ENCODE measurements at places on chromosomes 12 and 14. TPM values are rescaled to one million over a fixed set of nuclear protein-coding genes. Genes with fewer than 3 reads are reported as not detected.
A peak's percentile ranks its signal among the peaks of the same experiment; 100 is the strongest.

Gene PRKD1
- 10.4 TPM for total RNA-seq

Gene NAB2
- 21.6 TPM for total RNA-seq

Gene TEX22
- 0.19 TPM for total RNA-seq

Gene KLHL33
- 0.83 TPM for total RNA-seq

Gene KCNMB4
- total RNA-seq: 10.3 TPM

- no peak overlapping the region for H3K4me3 ChIP-seq
- DNase-seq: no peak
- H3K36me3 ChIP-seq: no peaks in the 10 kb centered on the region
These were observed 155.4 kb upstream of the GZMB start for GRCh38 chr14:24789378-24789884.

DNA sequence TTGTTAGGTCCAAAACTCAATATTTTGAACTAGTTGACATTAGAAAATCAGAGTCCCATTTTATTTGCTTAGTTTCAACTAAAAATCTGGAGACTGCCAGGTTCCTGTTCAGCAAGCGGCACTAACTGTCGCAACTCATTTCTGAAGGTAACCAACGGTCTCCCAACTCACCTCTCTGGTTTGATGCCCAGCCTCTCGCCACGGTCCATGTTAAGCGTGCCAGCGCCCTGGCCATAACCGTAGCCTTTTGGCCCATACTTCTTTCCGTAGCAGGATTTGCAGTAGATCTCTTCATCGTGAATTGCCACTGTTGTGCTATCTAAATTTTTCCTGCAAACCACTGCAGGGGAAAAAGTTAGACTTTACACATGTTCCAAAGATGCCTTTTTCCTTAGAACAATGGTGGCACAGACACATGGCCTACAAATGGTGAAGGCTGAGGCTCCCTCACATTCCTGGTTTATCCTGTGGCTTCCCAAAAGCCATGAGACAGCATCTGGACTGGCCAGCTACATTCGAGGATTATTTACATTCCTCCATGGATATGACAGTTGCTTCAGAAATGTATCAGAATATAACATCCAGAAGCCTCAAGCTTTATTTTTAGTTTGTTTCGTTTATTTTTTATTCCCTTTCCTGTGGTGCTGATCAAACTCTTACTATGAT, 15.7 kb downstream of the CSRP2 start:
- H3K4me3 ChIP-seq: no peak overlapping the region
- H3K4me1 ChIP-seq: peaks cover 65% of the 10 kb centered on the region
- no peaks in the 10 kb centered on the region for H3K27me3 ChIP-seq
- peak overlapping the region; percentile 55 for H3K27ac ChIP-seq
- H3K36me3 ChIP-seq: no peaks in the 10 kb centered on the region

- H3K36me3 ChIP-seq: peaks cover 26% of the 10 kb centered on the region
- peaks cover 54% of the 10 kb centered on the region for H3K4me1 ChIP-seq
- no peaks in the 10 kb centered on the region for H3K27me3 ChIP-seq
- no peak for DNase-seq
- H3K4me3 ChIP-seq: no peak overlapping the region
These were observed 85.3 kb downstream of the RFLNA start for GRCh38 chr12:124379938-124380754.

DNA sequence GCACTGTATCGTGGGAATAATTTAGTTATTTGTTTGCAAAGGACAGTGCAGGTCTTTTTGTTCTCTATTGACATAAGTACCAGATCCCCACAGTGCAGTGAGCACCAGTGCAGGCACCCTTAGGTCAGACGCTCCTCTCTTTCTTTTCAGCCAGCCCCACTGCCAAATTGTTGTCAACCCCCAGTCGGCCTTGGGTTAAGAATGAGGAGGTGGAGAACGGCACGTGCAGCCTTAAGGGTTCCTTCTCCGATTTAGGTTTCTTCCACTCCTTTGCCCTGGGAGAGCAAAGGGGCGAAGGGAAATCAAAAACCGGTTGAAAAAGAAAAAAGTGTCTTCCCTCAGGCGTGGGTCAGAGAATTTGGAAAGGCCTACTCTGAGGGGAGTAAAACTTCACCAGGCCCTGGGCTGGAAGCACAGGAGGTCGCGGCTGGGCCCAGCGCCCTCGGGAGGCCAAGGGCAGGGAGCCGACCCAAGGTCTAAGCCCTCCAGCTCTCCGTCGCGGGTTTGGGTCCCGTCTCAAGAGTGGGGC, 4.3 kb downstream of the PAX9 start:
- H3K4me1 ChIP-seq: peaks cover 51% of the 10 kb centered on the region
- H3K4me3 ChIP-seq: peak overlapping the region; percentile 20
- peaks cover 95% of the 10 kb centered on the region for H3K27me3 ChIP-seq
- no peak overlapping the region for H3K27ac ChIP-seq

GRCh38 chr12:80648881-80649280, 58.6 kb upstream of the MYF6 start:
- no peaks in the 10 kb centered on the region for H3K4me1 ChIP-seq
- H3K27ac ChIP-seq: no peak overlapping the region
- no peaks in the 10 kb centered on the region for H3K27me3 ChIP-seq
- no peaks in the 10 kb centered on the region for H3K36me3 ChIP-seq
- H3K4me3 ChIP-seq: no peak overlapping the region

GRCh38 chr14:90288651-90289355, 32.5 kb downstream of the PSMC1 start:
- H3K27me3 ChIP-seq: no peaks in the 10 kb centered on the region
- H3K4me3 ChIP-seq: no peak overlapping the region
- DNase-seq: no peak
- H3K36me3 ChIP-seq: peaks cover 79% of the 10 kb centered on the region
- H3K4me1 ChIP-seq: peaks cover 20% of the 10 kb centered on the region
- peak overlapping the region; percentile 0 for H3K27ac ChIP-seq

- no peaks in the 10 kb centered on the region for H3K36me3 ChIP-seq
- peaks cover 10% of the 10 kb centered on the region for H3K27me3 ChIP-seq
- H3K27ac ChIP-seq: no peak overlapping the region
- no peak overlapping the region for H3K4me3 ChIP-seq
- no peaks in the 10 kb centered on the region for H3K4me1 ChIP-seq
These were observed 5.0 kb downstream of the BIN2 start for GRCh38 chr12:51318846-51319599.

GRCh38 chr14:90720336-90720735, 95.9 kb downstream of the TTC7B start:
- no peaks in the 10 kb centered on the region for H3K36me3 ChIP-seq
- no peak for DNase-seq
- H3K27ac ChIP-seq: no peak overlapping the region
- no peak overlapping the region for H3K4me3 ChIP-seq
- H3K4me1 ChIP-seq: peaks cover 10% of the 10 kb centered on the region

- H3K36me3 ChIP-seq: no peaks in the 10 kb centered on the region
- peak overlapping the region; percentile 70 for H3K4me3 ChIP-seq
- peak overlapping the region; percentile 88 for H3K27ac ChIP-seq
- DNase-seq: no peak
These were observed 982 bp downstream of the BCL7A start for GRCh38 chr12:122022393-122023338.

DNA sequence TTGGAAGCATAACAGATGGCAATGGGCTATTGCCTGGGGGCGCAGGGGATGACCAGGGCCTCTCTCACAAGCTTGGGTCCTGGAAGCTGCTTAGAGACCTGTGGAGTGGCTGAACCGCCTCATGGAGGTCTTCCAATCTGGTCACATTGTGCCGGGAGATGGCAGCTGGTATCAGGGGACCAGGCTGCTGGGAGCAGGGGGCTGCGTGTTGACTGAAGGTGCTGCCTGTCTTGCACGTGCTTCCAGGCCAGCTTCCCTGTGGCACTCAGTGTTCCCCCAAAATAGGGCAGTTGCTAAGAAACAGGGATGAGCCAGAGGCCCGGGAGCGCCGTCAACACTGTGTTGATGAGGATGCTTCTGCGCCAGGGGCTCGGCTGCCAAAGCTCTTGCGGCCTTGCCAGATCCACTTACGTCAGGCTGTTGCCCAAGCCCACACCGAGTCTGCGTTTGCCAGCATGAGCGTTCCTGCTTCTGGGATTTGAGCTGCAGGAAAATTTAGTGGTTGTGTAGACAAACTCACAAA, 39.8 kb downstream of the ELK3 start:
- H3K27ac ChIP-seq: peak overlapping the region; percentile 93
- peak; percentile 97 for DNase-seq
- peaks cover 100% of the 10 kb centered on the region for H3K4me1 ChIP-seq
- H3K4me3 ChIP-seq: no peak overlapping the region

- no peaks in the 10 kb centered on the region for H3K36me3 ChIP-seq
- H3K4me3 ChIP-seq: no peak overlapping the region
- no peaks in the 10 kb centered on the region for H3K27me3 ChIP-seq
- no peaks in the 10 kb centered on the region for H3K4me1 ChIP-seq
- DNase-seq: peak; percentile 14
These were observed 82.1 kb downstream of the PLXNC1 start for GRCh38 chr12:94230357-94230905.

GRCh38 chr12:9144730-9145106, 29.0 kb upstream of the A2M start:
- no peak overlapping the region for H3K4me3 ChIP-seq
- H3K4me1 ChIP-seq: no peaks in the 10 kb centered on the region
- no peaks in the 10 kb centered on the region for H3K27me3 ChIP-seq
- no peaks in the 10 kb centered on the region for H3K36me3 ChIP-seq
- no peak overlapping the region for H3K27ac ChIP-seq

GRCh38 chr14:79986251-79986650, 225.1 kb downstream of the DIO2 start:
- H3K27ac ChIP-seq: no peak overlapping the region
- no peak for DNase-seq
- no peak overlapping the region for H3K4me3 ChIP-seq
- H3K36me3 ChIP-seq: no peaks in the 10 kb centered on the region
- H3K27me3 ChIP-seq: no peaks in the 10 kb centered on the region

DNA sequence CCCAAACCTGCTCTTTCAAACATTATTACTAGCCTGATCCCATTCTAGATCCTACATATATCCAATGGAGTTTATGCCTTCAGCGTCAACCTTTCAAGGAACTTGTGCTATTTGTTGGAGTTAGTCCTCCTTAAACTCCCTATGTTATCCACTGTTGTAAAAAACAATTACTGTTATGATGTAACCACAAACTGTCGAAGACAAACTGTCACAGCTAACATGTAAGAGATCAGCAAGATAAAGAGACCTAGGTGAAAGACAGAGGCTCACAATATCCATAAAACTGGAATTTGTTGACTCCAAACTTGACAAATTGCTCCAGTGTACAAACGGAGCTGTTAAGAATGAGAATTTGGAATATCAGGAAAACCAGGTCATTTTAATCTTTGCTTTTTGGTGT, 70.7 kb downstream of the CDK17 start:
- H3K4me1 ChIP-seq: peaks cover 46% of the 10 kb centered on the region
- H3K4me3 ChIP-seq: no peak overlapping the region
- H3K27ac ChIP-seq: no peak overlapping the region
- H3K36me3 ChIP-seq: peaks cover 8% of the 10 kb centered on the region
- no peak for DNase-seq

- no peak overlapping the region for H3K4me3 ChIP-seq
- no peaks in the 10 kb centered on the region for H3K36me3 ChIP-seq
- no peaks in the 10 kb centered on the region for H3K27me3 ChIP-seq
- no peak overlapping the region for H3K27ac ChIP-seq
- no peaks in the 10 kb centered on the region for H3K4me1 ChIP-seq
These were observed 105.2 kb downstream of the SLC41A2 start for GRCh38 chr12:104852896-104853295.

All from esophagus muscularis mucosa (tissue), 4 donors.